Cerebellar cortex (tissue), 1 donor: ENCODE measurements at places on chromosomes 16 and 17.

DNA sequence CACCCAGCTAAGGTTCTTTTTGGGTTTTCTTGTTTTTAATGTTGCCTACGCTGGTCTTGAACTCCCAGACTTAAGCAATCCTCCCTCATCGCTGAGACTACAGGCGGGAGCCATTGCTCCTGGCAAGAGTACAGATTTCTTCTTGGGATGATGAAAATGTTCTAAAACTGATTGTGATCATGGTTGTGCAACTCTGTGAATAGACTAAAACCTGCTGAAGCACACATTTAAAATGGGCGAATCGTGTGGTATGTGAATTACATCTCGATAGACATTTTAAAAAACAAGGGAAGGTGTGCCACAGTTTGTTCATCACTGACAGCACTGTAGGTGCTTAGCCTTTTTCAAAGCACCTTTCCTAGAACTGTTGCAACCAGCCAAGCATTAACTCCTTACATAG, 48.8 kb upstream of the CDH3 start:
- no peak for DNase-seq

DNA sequence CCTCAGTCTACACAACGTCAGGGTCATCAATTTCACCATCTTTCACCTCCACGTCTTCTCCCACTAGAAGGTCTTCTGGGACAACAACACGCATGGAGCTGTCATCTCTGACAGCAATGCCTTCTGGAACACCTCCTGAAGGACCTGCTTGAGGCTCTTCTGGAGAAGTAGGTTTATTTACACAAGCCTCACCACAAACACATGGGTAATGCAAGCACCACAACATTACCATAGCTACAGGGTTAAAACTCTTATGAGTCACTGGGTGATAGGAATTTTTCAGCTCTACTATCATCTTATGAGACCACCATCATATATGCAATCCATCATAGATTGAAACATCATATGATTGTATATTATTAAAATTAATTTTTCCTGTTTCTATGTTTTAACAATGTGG, 215.4 kb downstream of the CHD9NB start:
- DNase-seq: no peak

GRCh38 chr17:44543905-44544523, 13.3 kb upstream of the FZD2 start:
- DNase-seq: no peak

GRCh38 chr17:41519501-41520224, 973 bp upstream of the KRT15 start:
- DNase-seq: peak; percentile 66

DNA sequence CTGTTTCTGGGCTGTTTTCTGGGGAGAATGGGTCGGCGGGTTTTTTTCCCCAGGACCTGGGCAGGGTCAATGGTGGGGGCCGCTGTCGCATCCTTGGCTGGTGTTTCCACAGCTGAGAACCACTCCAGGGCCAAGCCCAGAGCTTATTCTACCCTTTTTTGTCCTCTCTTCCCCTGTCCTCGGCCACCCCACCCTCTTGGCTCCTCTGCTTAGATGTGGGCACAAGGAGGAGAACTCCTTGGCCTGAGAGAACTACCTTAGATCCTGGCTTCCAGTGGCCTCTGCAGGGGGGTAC, 4.0 kb downstream of the NOD2 start:
- no peak for DNase-seq

- DNase-seq: no peak
Observed at GRCh38 chr17:55872374-55872773, 121.5 kb downstream of the PCTP start.

DNA sequence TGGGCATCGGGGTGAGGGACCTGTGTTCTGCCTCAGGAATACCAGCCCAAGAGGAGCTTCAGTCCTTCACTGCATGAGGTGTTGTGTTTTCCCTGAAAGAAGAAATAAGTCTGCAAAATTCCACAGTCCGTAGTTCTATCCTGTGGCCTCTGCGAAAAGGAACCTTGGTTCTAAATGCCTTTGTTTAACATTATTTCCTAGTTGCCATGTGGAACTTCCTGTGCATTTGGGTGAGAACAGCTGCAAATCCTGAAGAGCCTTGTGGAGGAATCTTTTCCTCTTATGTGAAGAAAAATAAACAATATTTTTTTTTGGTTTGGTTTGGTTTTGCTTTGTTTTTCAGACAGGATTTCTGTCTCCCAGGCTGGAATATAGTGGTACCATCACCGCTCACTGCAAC, 9.8 kb downstream of the PSKH1 start:
- DNase-seq: no peak
